Ovary (tissue), 10 donors: ENCODE measurements at places on chromosomes 16 and 17. TPM values are rescaled to one million over a fixed set of nuclear protein-coding genes. Genes with fewer than 3 reads are reported as not detected.

Gene C17orf50
- not detected for total RNA-seq

GRCh38 chr16:48901712-48902374 lies 291.9 kb upstream of the N4BP1 start:
- no peaks in the 10 kb centered on the region for H3K27me3 ChIP-seq
- H3K4me3 ChIP-seq, result no peak overlapping the region
- no peaks in the 10 kb centered on the region for H3K36me3 ChIP-seq
- DNase-seq, result no peak
- no peaks in the 10 kb centered on the region for H3K4me1 ChIP-seq

GRCh38 chr16:46638947-46639925 lies 18.1 kb upstream of the SHCBP1 start:
- no peak for DNase-seq
- no peaks in the 10 kb centered on the region for H3K36me3 ChIP-seq

- no peaks in the 10 kb centered on the region for H3K27me3 ChIP-seq
- DNase-seq, result peak; percentile 28
- H3K4me1 ChIP-seq, result no peaks in the 10 kb centered on the region
- H3K4me3 ChIP-seq, result no peak overlapping the region
- no peaks in the 10 kb centered on the region for H3K36me3 ChIP-seq
Observed at GRCh38 chr17:82876149-82876548, 36.3 kb upstream of the ZNF750 start.

DNA sequence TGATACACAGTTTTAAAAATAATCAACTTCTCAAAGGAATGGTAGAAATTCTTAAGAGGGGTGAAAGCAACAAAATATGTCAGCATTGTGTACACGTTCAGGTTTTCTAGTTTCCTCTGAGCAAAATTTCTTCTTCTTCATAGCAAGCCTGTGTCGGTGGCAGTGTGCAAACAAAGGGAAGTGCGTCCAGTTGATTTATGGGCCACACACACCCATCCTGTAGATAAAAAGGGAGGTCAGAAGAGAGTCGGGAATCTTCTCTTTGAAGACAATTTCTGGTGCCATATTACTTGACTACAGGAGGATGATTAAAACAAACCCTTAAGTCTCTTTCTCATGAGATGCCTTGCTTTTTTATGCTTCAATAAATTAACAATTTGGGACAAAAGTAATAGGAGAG lies 484.1 kb upstream of the SALL1 start:
- H3K36me3 ChIP-seq, result no peaks in the 10 kb centered on the region
- no peak for DNase-seq
- H3K27ac ChIP-seq, result no peak overlapping the region
- H3K27me3 ChIP-seq, result no peaks in the 10 kb centered on the region
- H3K4me3 ChIP-seq, result no peak overlapping the region
- no peaks in the 10 kb centered on the region for H3K4me1 ChIP-seq

GRCh38 chr16:57253466-57253865 lies 8.4 kb downstream of the ARL2BP start:
- H3K27me3 ChIP-seq, result no peaks in the 10 kb centered on the region
- no peak for DNase-seq
- no peak overlapping the region for H3K27ac ChIP-seq
- no peak overlapping the region for H3K4me3 ChIP-seq

- no peaks in the 10 kb centered on the region for H3K27me3 ChIP-seq
- no peak for DNase-seq
- no peaks in the 10 kb centered on the region for H3K36me3 ChIP-seq
- H3K27ac ChIP-seq, result no peak overlapping the region
Observed at GRCh38 chr16:73012341-73012740, 35.6 kb downstream of the ZFHX3 start.
